ENCODE measurements at places on chromosomes 12 and 14.
A peak's percentile ranks its signal among the peaks of the same experiment; 100 is the strongest.

- DNase-seq, result no peak
These were observed 164.3 kb downstream of the SLC5A8 start for GRCh38 chr12:101045486-101046464.

- no peak for DNase-seq
These were observed at the start of gene RIMBP2 for GRCh38 chr12:130715998-130716968. Gene RIMBP2 (minus strand): TSS chr12:130716299. CDS start chr12:130479013, 237,286 bp downstream.

GRCh38 chr12:92045852-92046251, 99.8 kb downstream of the BTG1 start:
- no peak for DNase-seq

DNA sequence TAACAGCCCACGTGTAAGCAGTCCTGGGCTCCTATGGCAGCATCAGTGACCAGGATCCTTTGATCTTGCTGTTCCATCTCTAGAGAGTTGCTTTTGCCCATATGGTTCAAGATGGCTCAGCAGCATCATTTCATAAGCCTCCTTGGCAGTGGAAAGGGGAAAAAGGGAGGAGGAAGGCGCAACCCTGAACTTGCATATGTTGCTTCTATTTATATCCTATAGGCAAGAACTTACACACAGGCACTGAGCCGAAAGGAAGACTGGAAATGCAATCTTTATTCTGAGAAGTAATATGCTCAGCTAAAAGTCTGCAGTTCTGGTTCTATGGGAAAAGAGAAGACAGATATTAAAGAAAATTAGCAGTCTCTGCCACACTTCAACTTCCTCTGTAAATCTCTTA, 167.7 kb upstream of the PLXNC1 start:
- DNase-seq, result no peak

GRCh38 chr12:52800259-52800917, 4.5 kb upstream of the KRT3 start:
- DNase-seq, result no peak

GRCh38 chr12:71685312-71685906, 473 bp upstream of the TMEM19 start:
- DNase-seq, result no peak

GRCh38 chr14:75880512-75880911, 101.3 kb downstream of the TGFB3 start:
- no peak for DNase-seq

DNA sequence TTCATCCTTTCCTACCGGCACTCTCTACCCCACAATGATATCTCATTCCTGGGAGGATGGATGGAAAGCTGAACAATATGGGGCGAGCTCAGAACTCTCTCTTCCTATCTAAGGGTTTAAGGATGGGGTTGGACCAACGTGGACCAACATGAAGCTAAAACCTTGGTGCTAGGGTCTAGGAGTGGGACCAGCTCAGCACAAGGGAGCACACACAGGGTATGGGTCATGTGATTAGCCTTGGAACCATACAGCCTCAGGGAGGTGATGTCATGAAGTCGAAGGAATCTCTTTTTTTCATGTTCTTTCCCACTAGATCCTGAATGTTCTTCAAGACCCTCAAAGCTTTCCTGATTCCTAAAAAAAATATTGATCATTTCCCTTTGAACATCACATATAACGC, 3.3 kb downstream of the GUCY2C start:
- DNase-seq, result no peak

- DNase-seq, result no peak
These were observed 163.1 kb upstream of the EGLN3 start for GRCh38 chr14:34113991-34114390.

DNA sequence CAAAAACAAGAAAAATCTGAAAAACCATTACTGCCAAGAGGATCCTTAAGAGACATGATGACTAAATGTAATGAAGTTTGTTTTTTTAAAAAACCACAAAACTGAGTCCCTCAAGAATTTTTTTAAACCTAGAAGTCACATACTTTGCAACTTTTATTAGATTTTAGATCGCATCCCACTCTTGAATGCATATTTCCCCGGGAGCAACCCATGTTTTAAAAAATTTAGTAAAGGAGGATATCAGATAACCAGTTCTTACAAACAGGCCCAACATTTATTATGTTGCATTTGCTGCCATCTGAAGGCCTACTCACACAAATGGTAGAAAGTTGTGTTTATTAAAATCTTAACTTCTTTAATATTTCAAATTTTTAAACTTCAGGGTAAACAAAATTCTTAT, 44.3 kb upstream of the CCT2 start:
- no peak for DNase-seq

GRCh38 chr14:104386151-104386841, 193.3 kb upstream of the C14orf180 start:
- DNase-seq, result no peak

GRCh38 chr12:130280231-130280630, 57.5 kb upstream of the PIWIL1 start:
- no peak for DNase-seq

GRCh38 chr12:26017484-26018211, 59.2 kb downstream of the RASSF8 start:
- no peak for DNase-seq

- no peak for DNase-seq
These were observed 2.1 kb downstream of the SIX4 start for GRCh38 chr14:60722107-60722356.

DNA sequence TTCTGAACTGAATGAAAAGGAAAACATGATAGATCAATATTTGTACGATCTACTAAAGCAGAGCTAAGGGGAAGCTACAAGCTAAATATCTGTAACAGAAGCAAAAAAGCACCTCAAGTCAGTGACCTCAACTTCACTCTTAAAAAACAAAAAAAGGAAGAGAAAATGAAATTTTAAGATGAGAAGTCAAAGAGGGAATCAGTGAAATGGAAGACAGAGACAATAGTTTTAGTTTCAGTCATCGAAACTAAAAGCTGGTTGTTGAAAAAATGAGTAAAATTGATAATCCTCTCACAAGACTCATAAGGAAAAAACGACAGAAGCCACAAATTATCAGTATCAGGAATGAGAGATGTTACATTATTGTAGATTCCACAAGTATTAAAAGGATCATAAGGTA, 11.9 kb upstream of the SLC2A13 start:
- DNase-seq, result no peak

GRCh38 chr14:61368114-61368710, 46.8 kb downstream of the PRKCH start:
- no peak for DNase-seq

- DNase-seq, result no peak
These were observed 123.3 kb downstream of the KCNC2 start for GRCh38 chr12:75086091-75087038.

DNA sequence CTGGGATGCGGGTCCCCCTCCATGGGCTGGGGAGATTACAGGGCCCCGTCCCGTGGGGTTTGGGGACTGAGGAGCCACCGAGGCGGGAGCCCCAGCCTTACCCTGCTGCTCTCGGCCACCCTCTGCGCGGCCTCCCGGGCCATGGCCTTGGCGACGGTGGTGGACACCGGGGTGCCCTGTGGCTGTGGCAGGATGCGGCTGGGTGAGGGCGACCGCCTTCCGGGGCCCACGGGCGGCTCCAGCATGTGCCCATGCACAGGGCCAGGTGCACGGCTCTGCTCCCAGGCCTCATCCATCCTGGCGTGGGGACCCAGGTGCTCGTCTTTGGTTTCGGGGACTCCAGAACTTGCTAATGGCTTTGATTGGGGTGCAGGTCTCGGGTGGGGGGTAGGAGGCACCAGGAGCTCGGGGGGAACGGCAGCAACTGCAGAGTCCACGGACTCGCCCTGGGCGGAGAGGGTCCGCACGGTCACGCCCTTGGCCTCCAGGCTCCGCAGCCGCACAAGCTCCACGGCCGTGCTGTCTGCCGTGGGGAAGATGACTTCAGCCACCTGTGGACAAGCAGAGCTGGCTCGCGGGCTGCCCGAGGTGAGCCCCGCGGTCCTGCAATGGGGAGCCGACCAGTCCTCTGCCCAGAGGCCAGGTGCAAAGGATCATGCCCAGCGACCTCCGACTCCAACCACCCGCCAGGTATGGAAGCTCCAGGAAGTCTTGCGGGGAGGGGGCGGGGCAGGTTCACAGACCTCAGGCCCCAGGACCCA, 99.2 kb downstream of the PIWIL1 start:
- DNase-seq, result no peak

- no peak for DNase-seq
These were observed 242.2 kb upstream of the NPAS3 start for GRCh38 chr14:32696325-32697091.

DNA sequence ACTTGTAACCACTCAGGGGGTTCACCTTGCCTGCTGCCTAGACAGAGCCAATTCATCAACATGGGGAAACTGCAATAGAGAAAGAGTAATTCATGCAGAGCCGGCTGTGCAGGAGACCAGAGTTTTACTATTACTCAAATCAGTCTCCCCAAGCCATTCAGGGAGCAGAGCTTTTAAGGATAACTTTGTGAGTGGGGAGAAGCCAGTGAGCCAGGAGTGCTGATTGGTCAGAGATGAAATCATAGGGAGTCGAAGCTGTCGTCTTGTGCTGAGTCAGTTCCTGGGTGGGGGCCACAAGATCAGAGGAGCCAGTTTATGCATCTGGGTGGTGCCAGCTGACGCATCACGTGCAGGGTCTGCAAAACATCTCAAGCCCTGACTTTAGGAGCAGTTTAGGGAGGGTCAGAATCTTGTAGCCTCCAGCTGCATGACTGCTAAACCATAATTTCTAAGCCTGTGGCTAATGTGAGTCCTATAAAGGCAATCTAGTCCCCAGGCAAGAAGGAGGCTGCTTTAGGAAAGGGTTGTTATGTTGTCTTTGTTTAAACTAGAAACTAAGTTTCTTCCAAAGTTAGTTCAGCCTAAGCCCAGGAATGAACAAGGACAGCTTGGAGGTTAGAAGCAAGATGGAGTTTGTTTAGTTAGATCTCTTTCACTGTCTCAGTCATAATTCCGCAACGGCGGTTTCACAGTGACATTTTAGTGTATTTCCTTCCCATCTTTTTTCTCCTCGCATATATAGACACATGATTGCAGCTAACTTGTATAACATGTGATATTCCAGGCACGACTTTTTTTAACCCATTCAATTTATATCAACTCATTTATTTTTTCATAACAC, 68.9 kb upstream of the NCOR2 start:
- DNase-seq, result peak; percentile 11

Measured in activated CD8-positive, alpha-beta memory T cell treated with anti-CD3 and anti-CD28 coated beads for 1 hour (primary cell).